ENCODE measurements at places on chromosomes 7 and 10.

GRCh38 chr10:110508159-110508788, 10.6 kb downstream of the DUSP5 start:
- DNase-seq: no peak

DNA sequence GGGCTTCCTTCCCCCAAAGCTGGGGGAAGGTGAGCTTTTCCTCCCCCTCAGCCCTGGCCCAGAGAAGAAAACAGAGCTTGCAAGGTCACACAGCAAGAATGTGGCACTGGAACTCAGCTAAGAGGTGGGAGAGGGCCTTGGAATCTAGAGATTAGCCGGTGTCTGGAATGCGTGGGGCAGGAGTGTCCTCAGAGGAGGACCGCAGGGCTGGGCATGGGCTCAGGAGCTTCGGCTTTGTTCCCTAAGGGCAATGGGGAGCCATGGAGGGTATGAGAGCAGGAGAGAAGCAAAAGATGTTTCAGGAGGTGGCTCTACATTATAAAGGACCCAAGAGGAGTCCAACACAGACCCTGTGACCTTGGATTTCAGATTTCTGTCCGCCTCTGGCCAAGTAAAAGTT, 127.2 kb upstream of the TNRC18 start:
- no peak for DNase-seq

DNA sequence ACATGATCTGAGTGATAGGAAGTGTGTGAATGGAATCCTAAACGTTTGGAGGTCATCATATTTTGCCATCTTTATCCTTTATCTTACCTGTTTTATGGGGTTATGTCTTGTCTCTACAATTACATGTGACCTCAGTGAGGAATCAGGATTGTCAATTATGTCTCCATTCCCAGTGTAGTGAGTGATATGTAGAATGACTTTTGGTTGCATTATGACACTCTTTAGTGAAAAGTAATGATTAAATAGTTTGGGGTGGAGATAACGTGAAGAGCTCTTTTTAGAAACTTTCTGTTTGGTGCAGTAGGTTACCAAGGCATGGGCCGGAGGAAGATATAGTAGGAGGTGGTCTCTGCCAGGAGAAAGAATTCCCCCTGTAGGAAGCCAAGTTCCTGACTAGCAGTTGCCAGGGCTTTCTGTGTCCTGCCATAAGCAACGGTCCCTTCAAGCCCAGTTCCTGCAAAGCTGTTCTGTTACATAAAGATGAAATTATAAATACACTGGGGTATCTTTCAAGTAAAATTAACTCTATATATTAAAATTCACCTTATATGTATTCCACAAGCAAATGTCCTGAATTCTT, 228.2 kb downstream of the NSUN6 start:
- DNase-seq: no peak

GRCh38 chr10:61902445-61903220, 1.1 kb downstream of the ARID5B start:
- peak; percentile 80 for DNase-seq

- no peak for DNase-seq
Observed at GRCh38 chr10:12848439-12849173, 152.9 kb downstream of the CCDC3 start.

DNA sequence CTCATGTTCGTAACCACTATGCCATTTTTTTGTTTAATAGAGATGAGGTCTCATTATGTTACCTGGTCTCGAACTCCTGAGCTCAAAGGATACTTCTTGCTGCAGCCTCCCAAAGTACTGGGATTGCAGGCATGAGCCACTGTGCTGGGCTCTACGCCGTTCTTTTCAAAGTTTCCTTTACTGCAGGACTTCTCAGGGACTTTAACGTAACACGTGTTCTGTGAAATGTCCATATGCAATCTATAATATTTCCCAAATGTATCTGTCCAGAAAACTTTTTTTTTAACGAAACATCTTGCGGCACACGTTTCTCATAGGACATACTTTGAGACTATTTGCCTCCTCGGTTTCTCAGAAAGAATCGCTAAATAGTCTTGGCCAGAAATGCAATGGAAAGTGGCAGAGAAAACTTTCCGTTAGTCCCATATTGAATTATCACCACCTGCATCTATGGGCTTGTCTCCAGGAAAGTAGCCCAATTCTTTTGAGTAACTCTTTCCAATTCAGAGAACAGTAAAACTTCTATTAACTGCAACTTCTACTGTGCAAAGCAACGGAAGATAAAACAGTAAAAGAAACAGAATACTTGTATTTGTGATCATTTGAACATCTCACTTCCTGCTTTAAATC, 96.3 kb downstream of the ELMO1 start:
- no peak for DNase-seq

DNA sequence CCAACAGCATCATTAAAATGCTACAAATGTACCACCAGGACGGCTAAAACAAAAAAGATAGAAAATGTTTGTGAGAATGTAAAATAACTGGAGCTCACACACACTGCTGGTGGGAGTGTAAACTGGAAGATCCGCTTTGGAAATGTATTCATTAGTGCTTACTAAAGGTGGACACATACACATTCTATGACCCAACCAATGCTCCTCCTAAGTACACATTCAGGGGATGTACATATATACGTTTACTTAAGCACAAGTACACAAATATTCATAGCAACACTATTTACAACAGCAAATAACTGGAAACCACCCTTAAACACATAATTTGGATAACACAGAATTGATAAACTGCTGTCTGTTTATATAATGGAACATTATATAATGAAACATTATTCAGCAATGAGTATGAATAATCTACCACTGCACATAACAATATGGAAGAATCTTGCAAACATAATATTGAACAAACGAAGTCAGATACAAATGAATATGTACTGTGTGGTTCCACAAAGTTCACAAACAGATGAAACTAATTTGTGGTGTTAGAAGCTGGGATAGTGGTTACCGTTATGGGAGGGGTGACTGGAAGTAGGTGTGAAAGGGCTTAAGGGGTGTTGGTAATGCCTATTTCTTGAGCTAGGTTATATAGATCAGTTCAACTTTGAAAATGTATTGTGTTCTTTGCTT, 52.1 kb downstream of the STRA8 start:
- DNase-seq: no peak

GRCh38 chr10:80413271-80413996, 5.1 kb downstream of the PRXL2A start:
- DNase-seq: peak; percentile 49

DNA sequence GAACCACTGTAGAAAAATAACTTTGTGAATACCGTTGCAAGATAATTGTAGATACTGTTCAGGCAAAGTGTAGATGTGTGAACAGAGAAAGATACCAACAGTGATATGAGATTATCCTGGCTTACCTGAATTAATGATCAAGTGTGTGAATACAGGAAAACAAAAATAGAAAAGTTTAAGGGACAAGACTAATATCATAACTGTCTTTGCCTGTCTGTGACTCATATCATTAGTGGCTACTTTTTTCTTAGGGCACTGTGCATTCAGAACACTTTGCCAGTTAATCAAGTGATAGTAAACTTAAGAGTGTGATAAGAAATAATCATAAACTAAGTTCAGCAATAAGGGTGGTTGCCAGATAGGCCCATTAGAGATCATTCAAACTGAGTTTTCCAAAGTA, 323.0 kb upstream of the LRGUK start:
- no peak for DNase-seq

DNA sequence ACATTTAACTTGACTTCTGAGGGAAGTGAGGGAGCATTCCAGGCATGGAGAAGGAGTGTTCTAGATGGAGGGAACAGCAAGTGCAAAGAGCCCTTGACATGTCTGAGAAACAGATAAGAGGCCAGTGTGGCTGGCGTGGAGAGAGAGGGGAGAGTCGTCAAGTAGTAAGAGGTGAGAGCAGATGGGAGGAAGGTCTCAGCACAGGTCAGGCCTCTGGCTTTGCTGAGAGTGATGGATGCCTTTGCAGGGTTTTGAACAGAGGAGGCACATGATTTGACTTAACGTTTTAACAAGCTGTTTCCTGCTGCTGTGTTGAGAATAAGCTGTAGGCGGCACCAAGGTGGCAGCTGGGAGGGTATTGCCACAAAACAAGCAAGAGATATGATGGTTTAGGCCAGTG, 97.2 kb downstream of the KAT6B start:
- DNase-seq: peak; percentile 27

DNA sequence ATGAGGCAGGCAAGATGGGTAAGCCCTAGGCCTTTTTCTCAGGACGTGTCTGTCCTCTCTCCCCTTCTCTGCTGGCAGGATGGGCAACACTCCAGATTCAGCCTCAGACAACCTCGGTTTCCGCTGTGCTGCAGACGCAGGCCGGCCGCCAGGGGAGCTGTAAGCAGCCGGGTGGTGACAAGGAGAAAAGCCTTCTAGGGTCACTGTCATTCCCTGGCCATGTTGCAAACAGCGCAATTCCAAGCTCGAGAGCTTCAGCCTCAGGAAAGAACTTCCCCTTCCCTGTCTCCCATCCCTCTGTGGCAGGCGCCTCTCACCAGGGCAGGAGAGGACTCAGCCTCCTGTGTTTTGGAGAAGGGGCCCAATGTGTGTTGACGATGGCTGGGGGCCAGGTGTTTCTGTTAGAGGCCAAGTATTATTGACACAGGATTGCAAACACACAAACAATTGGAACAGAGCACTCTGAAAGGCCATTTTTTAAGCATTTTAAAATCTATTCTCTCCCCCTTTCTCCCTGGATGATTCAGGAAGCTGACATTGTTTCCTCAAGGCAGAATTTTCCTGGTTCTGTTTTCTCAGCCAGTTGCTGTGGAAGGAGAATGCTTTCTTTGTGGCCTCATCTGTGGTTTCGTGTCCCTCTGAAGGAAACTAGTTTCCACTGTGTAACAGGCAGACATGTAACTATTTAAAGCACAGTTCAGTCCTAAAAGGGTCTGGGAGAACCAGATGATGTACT, 13.1 kb downstream of the PHKG1 start:
- DNase-seq: no peak

DNA sequence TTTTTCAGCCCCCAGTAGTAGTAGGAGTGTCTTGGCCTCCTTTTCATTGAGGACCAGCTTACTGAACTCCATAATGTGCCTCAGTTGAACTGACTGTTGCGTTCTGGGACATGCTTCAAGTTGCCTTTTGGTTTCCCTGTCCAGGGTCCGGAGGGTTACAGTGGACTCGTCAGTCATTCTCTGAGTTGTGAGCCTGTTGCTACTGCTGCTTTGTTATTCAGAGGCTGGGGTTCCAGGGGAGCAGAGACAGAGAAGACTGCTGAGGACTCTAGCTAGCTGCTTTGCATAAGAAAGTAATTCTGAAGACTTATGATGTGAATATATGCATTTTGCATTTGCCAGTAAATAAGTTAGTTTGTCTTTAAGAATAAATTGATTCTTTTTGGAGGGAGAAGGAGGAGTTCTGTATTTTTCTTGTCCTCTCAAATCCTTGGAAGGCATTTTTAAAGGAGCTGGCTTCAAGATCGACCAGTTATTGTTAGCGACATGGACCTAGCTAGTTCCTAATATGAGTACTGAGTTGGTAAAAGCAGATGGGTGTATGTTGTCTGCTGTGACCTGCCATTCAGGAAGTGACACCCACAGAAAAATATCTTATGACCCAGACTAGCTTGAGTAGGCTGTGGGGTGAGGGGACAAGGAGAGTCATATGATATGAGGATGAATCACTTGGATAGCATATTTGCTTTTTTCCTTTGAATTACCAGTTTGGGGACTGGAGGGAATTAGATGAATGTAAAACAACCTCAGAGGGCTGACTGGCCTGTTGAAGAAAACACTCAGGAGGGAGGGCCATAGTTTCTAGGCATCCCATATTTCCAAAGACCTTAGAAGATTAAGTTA, 8.3 kb downstream of the PI4K2A start:
- peak; percentile 48 for DNase-seq

DNA sequence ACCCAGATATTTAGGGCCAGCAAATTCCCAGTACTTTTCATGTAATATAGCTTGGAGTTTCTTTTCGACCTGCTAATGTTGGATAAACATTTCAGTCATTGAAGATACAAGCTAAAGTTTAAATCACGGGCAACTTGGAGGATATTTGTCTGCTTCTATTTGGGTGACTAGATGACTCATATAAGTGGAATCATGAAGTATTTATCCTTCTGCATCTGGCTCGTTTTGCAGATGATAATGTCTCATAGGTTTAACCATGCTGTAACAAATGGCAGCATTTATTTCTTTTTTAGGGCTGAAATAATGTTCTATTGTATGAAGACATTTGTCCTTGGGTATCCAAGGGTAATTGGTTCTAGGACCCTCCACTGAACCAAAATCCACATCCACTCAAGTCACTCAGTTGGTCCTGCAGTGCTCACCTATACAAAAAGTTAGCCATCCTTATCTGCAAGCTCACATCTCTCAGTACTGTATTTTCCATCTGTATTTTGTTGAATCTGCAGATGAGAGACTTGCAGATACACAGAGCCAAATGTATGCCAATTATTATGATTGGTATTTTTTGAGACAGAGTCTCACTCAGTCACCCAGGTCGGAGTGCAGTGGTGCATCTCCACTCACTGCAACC, 187.2 kb upstream of the CSTF2T start:
- no peak for DNase-seq

DNA sequence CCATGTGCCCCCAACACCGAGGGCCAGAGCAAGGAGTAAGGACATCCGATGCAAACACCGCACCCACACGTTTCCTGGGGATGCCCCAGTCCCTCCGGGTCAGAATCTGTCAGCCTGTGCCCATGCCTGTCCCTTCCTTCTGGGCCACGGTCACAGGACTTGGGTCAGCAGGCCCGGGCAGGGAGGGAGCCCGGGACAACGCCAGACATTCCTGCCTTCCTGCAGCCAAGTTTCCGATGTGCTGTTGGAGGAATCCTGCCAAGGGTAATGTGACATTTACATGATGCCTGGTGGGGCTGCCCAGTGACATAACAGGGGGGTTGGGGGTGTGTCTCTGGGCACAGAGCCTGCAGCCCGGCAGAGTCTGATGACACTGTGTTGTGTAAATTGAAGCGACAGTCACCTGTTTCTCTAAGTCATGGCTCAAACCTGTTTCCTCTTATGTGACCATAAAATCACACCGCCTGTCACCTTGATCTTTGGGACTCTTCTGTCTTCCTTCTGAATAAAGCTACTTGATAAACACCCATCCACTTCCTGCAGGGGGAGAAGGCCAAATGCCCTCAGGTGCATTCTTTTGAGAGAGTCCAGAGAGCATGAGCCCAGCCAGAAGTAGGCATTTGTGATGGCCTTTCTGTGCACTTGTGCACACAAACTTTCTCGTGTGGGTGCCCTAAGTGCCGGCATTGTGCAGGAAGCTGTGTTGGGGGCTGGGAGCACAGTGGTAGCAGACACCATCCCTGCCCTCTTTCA, 175.3 kb upstream of the RHEB start:
- no peak for DNase-seq

DNA sequence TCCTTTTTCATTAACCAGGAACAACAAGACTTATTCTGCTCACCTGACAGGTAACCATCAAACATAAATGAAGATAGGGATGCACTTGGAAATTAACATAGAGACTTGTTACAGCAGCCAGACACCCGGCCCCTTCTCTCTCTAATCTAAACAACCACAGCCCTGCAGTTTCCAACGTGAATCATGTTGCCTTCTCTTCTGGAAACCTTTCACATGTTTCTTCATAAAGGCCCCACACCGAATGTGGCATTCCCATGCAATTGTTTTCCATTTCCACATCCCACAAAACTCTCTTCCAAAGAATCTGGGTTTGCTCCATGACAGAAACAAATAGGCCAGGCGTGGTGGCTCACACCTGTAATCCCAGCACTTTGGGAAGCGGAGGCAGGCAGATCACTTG, 15.0 kb upstream of the WDR86 start:
- DNase-seq: no peak

- peak; percentile 73 for DNase-seq
Observed at GRCh38 chr10:101843032-101844021, at the start of gene KCNIP2. TSS of gene KCNIP2 (minus strand) at chr10:101843800. CDS start at chr10:101843568, 232 bp downstream.
